Head of caudate nucleus (tissue), 42 donors: ENCODE measurements at places on chromosomes 11 and 22.

DNA sequence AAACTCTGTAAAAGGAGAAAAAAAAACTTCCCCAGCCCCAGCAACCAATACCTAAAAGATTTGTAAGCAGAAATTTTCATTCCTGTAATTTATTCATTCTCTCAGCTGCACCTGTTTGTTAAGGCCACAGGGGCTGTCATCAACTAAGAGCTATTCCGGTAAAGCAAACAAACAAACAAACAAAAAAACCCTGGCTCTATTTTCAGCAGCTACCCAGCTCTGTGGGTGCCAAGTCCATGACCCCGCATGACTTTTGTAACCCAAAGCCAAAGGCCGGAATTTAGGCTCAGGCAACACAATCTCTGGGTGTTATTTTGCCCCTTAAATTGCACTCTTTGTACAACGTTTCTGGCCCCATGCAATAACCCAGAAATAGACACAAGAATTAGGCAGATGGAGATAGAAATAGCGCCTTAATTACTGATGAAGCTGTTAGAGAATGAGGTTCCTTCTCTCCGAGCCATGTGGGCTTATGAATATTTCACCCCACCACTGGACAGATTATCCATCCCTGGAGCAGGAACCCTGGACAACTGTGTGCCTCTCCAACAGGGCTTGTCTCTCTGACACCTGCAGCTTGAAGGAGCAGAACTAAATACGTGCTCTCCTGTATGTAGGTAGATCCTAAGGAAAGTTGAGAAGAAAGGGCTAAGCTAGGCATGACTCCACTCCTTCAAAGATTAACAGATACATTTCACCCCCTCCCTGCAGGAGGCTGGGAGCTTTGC, 29.4 kb downstream of the APOL6 start:
- no peak for DNase-seq

- DNase-seq: no peak
These were observed 151.3 kb downstream of the DLG2 start for GRCh38 chr11:85475660-85476517.

DNA sequence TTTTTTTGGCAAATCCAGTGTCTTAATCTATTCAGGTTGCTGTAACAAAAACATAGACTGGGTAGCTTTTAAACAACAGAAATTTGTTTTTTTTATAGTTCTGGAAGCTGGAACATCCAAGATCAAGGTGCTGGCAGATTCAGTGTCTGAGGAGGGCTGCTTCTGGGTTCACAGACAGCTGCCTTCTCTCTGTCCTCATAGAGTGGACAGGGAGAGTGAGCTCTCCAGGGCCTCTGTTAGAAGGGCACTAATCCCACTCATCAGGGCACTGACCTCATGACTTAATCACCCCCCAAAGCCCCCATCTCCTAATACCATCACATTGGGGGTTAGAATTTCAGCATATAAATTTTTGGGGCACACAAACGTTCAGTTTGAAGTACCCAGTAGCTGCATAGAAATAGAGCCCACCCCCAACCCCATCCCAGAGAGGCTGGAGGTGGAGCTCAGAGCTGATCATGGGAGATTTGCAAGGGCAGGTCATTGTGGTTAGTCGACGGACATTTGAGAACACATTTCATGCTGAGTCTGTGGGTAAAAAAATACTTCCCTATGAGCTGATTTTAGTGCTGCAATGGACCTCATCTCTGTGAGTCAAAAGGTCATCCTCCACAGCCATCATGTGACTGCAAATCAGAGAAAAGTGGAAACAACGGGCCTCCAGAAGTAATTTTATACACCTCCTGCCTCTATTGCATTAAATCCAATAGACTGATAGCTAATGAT, 203.1 kb upstream of the CADM1 start:
- peak; percentile 9 for DNase-seq

- no peak for DNase-seq
These were observed 103.6 kb downstream of the TRIM29 start for GRCh38 chr11:120034176-120034875.

DNA sequence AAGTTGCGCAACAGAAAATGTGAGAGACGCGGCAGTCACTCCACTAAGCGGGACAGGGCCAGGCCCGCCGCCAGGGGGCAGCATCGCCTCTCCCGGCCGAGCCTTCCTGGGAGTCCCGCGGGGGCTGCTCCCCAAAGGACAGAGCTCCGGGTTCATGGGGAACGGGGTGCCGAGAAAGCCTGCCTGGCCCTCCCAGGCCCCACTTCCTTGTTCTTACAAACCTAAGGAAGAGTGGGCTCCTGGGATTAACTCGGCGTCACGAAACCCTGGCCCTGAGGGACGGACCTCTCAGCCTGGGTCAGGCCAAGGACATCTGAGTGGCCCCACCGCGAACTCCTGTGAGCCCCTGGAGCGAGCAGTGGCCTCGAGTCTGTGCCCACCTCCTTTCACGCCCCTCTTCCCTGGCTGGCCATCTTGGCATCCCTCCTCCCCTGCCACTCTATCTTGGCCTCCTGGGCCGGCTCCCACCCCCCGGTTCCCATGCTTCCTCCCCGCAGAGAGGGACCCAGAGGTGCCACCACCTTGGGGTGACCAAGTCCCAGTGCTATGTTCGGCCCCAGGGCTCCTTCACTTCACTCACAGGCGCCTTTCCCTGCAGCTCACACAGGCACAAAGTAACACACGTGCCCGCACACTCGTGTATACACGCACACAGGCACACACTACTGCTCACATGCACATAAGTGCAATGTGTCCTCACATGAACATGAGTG, 99.9 kb upstream of the FGF3 start:
- peak; percentile 53 for DNase-seq

- DNase-seq: no peak
These were observed 92.2 kb downstream of the STK33 start for GRCh38 chr11:8501836-8502235.

- no peak for DNase-seq
These were observed 12.2 kb downstream of the DGCR2 start for GRCh38 chr22:19110064-19110458.

DNA sequence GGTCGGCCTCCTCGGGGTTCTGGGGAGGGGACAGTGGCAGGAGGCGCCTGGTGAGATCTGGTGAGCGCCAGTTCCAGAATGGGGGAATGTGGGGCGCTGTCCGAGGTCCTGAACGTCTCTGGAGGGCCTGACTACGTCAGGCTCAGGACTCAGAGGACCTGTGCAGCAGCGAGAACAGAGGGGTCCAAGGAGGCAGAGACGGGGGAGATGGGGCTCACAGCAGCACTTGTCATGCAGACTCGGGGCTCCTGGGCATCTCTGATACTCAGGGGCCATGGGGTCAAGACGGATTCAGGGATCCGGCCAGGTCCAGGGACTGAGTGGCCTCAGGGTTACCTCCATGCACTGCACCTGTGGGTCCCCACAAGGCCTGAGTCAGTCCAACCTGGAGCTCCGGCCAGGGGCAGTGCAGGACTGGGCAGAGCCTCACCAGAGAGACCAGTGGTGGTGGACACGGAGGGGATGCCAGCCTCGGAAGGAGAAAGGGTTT, 92.2 kb downstream of the BRD1 start:
- no peak for DNase-seq

- no peak for DNase-seq
These were observed 26.9 kb upstream of the P2RY2 start for GRCh38 chr11:73191151-73191550.

GRCh38 chr11:65892661-65893317, 2.3 kb downstream of the CCDC85B start:
- no peak for DNase-seq

DNA sequence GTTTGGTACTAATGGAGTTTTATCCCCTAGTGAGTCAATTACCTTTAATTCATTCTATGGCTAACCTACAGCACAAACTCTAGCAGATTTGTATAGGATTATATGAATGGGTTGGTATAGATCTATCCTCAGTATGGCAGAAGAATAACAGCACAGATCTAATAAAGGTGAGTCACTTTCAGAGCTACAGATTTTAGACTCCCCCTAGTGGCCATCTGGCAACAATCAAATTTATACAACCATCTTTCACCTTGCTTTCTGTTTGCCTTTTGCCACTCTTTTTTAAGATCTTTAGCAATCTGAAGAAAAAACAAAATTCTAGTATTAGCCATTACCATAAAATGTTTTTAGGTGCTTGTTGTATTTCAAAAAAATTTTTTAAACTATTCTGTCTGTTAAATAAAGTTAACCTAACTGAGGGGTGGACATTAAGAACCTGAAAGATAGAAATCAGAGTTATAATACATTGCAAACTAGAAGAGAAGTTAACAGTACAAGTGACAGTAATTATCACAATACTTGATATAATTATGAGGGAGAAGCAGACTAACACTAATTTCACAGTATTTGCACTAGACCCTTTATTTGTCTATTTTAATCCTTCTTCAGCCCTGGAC, 25.8 kb downstream of the DDIAS start:
- no peak for DNase-seq

DNA sequence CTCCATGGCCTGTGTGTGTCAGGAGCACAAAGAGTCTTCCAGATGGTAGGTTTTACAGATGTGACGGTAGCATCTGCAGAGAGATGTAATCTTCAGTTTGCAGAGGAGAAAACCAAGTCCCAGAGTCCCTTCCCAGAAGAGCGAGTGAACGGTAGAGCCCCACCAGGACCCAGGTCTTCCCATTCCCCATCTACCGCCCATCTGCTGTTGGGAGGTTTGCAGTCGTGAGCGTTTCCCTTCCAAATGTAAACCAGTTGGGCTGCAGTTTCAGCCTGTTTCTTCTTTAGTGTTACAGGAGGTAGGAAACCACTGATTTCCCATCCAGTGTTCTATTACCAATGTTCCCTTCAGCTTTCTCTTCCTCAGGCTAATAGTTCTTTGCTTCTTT, 24.0 kb downstream of the PANX1 start:
- DNase-seq: no peak

DNA sequence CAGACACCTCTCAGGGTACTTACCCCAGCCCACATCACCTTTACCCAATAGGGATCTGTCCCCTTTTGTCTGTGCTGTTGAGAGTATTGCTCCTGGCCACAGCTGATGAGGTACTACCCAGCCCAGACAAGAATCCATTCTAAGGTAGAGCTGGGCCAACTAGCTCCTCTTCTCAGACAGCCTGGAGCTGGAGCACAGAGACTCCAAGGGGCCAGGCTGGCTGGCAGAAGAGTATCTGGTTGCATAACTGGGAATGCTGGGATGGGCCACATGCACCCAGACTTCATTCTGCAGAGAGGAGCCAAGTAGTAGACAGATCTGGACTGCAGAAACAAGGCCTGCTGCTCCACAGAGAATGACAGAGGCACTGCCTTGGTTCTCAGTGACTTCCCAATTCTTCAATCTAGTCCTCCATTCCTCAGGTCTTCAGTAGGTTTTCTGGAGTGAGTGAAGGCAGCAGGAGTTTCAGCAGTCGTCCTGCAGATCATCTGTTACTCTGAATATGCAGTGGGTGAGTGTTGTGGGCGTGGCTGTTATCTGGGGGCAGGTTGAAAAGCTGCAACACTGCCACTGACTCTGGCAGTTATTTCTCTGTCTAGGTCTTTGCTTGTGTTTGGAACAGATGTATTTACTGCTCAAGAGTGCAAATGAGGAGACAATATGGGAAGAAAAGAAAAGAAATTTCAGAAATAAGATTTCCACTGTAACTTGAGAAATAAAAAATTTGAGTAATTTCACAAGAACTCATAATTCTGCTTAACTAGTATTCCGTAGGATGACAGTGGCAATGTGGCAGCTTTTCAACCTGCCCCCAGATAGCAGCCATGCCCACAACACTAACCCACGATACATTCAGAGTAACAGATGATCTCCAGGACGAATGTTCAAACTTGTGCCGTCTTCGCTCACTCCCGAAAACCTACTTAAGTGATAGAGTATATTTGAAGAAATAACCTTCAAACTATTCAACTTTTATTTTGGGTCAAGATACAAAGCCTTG, 34.9 kb downstream of the MAPK1 start:
- peak; percentile 35 for DNase-seq

DNA sequence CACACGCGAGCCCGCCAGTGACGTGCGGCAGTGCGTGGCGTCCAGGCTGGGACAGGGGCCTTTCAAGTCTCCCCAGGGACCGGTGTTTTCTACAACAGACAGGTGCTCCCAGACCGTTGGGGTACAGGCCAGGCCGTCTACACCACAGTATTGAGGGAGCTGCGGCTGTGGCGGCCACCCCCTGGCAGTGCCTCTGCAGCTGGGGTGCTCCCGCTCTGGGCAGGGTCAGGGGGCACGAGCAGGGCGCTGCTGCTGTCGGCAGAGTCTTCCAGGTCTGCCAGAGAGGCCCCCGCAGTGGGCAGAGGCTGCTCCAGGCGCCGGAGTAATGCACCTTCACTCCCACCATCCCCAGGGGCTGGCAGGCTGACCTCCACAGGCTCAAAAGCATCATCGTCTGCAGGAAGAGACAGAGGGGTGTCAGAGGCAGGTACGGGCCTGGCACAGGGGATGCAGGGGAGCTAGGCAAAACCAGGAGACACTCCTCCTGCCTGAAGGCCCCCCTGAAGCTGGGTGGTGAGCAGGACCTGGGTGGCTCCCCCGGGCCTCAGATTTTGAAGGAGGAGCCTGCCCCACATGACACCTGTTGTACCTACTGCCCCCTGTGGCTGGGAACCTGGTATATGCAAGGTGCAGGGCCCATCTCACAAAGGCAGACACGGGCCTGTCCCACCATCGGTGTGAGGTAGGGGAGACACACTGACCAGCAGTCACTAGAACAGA, 83.3 kb downstream of the DGCR2 start:
- DNase-seq: no peak
